ENCODE measurements at places on chromosomes 5 and 9.

DNA sequence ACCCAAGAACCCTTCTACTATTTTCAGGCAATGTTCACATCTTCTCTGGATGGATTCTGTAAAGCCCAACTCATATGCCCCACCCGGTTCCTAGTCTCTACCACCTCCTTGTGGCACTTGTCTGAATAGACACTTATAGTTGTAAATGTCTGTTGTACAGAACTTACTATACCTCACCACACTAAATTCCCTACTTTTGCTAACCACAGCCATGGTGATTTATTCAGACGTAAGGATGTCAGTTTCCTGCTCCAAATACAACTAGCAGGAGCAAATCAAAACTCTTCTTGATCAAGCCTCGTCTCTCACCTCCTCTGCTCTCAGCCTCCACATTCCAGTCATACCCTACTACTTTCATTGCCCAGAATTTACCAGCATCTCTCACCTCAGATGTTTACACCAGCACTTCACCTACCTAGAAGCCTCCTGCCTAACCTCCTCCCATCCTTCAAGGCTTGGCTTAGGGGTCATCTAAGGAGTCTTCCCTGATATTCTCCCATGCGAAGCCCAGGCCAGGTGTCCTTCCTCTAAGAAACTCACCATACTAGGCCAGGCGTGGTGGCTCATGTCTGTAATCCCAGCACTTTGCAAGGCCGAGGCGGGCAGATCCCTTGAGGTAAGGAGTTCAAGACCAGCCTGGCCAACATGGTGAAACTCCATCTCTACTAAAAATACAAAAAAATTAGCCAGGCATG, 75.5 kb downstream of the MAPKAP1 start:
- no peak for DNase-seq

DNA sequence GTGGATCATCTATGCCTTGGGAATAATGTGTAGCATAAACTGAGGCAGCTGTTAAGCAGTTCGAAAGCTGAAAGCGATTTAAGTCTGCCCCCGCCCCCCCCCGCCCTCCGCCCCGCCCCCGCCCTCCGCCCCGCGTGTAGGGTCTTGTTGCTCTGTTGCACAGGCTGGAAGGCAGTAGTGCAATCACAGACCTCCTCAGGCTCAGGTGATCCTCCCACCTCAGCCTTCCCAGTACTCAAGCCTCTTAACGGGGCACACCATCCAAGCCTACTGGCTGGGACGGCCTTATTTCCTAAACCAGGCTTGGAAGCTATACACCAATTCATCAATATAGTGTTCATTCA, 945 bp downstream of the ANKDD1B start:
- no peak for DNase-seq

DNA sequence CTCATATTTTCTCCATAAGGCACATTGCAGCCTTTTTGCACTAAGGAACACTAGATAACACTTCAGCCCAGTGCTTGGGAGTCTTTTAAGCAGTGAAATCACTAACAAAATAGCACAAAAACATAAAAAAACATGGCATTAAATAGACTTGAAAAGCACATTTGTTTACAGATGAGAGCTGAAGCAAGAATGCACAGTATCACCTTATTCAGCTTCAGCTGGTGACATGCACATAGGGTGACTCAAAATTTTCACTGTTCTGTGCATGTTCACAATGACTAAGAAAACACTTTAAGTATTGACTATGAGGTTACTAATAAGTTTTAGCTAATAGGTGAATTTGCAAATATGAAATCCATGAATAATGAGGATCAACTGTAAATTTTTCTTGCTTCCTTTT, 293.9 kb upstream of the TARS1 start:
- no peak for DNase-seq

- DNase-seq = peak; percentile 6
Observed at GRCh38 chr9:89701221-89701798, 96.5 kb downstream of the GADD45G start.

- no peak for DNase-seq
Observed at GRCh38 chr5:38557308-38557710, 863 bp upstream of the LIFR start.

- no peak for DNase-seq
Observed at GRCh38 chr9:8857068-8857925, 1057.7 kb upstream of the DMAC1 start.

GRCh38 chr5:132495667-132496190, 5.2 kb upstream of the IRF1 start:
- no peak for DNase-seq

DNA sequence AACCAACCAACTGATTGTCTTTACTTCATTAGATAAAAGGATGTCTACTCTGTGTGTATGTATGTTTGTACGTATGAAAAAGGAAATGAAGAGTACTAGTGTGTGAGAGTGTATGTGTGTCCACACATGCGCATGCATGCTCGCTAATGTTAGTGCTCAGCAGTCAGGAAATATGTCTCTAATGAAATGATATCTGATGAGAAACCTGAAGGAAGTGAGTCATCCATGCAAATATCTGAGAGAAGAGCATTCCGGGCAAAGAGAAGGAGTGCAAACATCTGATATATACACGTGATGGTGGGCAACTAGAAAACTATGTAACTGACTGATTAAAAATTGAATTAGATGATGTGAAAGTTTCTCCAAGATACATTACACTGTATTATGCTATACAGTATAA, 29.6 kb upstream of the UGCG start:
- no peak for DNase-seq

- no peak for DNase-seq
Observed at GRCh38 chr5:78659114-78659513, 10.5 kb upstream of the LHFPL2 start.

- DNase-seq = no peak
Observed at GRCh38 chr5:156589946-156590216, 260.2 kb upstream of the PPP1R2B start.

DNA sequence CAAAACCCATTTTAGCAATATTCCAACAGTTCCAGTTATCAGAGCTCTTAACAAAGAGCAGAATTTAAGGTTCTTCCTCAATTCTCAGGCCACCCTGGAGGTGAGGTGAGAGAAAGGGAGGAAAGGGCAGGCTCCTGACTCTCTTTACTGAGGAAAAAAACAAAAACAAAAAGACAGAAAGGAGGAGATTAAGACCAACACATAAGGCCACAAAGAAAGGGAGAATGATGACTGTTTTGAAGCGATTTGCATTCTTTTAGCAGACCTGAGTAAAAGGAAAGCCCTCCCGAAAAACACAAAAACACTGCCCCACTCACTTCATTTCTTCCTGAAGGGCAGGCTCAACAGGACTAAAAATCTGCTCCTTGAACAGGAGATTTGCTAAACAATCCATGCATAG, 300.5 kb downstream of the ARL15 start:
- DNase-seq = no peak

Measured in activated CD8-positive, alpha-beta memory T cell treated with anti-CD3 and anti-CD28 coated beads for 1 hour (primary cell).